ENCODE measurements at places on chromosomes 13 and 19.

GRCh38 chr13:47170971-47171370, 274.1 kb upstream of the HTR2A start:
- DNase-seq: no peak

DNA sequence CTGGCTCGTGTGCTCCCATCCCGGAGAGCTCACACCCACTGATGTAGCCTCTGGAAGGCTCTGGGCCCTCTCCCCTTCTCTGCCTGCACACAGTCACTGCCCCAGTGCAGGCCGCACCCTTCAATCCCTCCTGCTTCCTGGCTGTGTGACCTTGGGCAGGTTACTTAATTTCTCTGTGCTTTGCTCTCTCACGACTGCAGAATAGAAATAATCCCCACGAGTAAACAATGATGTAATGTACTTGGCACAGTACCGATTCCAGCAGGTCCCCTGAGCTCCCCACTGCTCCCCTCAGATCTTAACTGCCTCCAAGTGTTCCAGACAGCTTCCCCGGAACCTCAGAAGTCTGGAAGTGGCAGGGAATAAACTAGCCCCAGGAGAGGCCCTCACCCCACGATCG, 16.1 kb downstream of the LIG1 start:
- no peak for DNase-seq

DNA sequence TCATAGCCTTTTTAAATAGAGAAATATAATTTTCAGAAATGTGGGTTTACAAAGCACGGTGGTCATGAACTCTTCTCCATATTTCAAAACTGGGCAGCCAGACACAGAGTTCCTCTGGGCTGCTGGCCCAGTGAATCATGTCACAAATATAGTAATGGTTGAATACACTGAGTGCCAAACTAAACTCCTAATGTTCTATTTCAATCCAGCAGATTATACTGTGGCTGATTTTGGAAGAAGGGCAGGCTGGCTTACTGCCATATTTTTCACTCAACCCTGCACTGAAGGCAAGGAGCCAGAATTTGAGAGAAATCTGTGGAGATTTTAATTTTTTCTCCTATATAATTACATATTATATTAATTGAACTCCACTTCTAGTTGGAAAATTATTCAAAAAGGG, 17.0 kb upstream of the PRR20A start:
- DNase-seq: no peak

DNA sequence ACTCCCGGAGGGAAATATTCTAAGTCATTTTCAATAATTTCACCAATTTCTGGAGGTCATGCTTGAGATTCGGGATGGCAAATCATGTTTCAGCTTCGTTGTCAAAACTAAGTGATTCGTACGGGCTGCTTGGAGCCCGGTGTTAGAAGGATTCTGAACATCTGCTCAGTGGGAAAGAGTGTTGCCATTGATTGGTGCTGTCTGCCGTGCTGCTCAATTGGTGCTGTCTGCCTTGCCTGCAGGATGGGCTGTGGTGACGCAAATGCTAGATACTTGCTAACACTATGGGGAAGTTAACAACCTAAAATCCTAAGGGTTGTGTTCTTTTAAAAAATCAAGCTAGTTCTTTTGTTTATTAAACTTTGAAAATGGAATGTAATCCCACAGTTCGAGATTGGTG, 17.3 kb upstream of the CACNG8 start:
- no peak for DNase-seq

DNA sequence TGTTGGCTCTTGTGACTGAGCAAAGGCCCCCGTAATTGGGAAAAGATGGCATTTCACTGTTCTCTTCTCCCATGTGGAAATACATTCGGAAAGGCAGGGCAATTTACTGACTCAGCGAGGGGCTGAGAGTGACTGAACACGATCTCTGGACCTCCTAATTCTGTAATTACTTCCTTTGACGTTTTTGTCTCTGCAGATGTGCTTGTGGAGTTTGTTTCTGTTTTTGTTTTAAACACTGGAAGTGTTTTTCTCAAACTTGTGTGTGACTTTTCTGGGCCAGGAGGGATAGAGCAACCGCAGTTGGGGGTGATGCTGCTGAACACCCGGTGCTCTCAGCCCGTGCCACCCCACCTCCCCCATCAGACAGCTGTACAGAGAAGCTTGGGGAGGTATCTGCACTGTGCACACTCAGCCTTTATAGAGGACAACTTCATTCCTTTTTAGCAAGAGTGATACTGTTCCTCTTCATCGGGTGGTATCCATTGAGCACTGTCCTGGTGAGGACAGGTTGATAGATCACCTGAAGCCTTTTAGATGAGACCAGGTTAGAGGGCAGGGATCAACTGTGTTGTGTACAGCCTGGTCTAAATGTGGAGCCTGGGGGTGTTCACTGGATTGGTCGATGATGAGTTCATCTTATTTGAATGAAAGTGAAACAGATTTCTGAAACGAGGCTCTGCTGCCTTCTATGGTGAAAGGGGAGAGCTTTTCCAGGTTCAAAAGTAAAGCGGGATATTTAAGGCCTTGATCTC, 117.4 kb downstream of the ESD start:
- no peak for DNase-seq

DNA sequence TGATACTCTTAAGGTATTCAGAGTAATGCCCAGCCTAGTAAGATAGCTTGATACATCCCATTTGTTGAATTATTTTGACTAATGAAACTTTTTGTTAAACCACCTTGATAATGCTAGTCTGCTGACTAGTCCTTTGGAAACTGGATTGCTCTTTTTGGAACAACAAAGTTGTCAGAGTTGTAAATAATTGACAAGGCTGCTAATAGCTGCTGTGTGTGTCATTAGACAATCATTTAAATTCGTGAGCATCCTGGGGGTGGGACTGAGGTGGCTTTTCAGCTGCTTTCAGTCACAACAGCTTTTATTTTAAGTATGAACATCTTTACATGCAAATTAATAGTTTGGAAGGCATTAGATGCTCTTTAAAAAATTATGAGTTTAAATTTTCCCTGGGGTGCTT, 153.5 kb downstream of the HS6ST3 start:
- DNase-seq: no peak

- no peak for DNase-seq
Measured at GRCh38 chr19:1265615-1266128, 3.5 kb upstream of the CIRBP start.
